ENCODE measurements at places on chromosomes 4 and X.

GRCh38 chrX:17242470-17242869 is 132.5 kb upstream of the NHS start:
- peak; percentile 52 for DNase-seq

- no peak for DNase-seq
Measured at GRCh38 chrX:40414335-40414734, 166.4 kb upstream of the ATP6AP2 start.

DNA sequence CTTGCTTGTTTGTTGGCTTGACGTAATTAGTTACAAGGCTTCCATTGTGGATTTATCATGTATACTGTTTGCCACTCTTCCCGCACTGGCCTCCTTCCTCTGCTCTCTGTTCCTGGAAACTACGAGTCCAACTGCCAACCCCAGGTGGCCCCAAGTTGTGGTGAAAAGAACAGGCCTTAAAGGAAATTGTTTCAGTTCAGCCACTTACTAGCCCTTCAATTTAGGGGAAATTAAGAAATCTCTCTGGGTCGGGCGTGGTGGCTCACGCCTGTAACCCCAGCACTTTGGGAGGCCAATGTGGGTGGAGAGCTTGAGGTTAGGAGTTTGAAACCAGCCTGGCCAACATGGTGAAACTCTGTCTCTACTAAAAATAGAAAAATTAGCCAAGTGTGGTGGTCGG is 28.0 kb downstream of the RBM47 start:
- DNase-seq: no peak

DNA sequence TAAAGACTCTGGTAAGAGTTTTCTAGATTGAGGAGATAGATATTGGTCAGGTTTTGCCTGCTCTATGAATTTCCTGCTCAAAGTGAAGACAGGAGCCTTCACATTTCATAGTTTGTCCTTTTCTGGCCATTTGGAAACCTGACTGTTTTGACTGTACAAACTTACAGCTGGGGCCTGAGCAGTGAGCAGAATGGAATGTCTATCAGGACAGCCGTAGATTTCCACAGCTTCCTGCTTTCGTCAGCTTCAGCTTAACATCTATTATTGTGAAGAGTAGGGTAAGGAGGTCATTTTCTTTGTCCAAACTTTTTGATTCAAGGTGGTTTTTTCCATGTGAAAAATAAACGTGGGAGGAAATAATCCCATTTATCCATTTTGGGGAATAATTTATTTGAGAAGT is 124.3 kb upstream of the DIPK2B start:
- no peak for DNase-seq

DNA sequence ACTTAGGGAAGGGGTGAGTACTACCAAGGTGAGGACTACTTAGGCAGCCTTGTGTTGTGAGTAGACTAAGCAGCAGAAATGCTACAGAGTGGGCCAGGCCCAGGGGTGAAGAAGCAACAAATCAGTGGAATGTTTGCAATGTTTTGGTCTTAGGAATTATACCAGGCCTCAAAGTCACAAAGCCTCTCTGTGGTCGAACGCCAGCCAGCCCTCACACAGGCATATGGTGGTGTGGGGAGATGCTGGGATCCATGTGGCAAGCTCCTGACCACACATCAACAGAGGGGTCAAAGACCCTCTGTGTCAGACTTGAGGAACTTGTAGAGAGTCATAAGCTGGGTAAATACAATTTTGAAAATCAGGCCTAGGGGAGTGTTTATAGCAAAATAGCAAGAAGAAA is 153.8 kb upstream of the KLF3 start:
- DNase-seq: no peak

DNA sequence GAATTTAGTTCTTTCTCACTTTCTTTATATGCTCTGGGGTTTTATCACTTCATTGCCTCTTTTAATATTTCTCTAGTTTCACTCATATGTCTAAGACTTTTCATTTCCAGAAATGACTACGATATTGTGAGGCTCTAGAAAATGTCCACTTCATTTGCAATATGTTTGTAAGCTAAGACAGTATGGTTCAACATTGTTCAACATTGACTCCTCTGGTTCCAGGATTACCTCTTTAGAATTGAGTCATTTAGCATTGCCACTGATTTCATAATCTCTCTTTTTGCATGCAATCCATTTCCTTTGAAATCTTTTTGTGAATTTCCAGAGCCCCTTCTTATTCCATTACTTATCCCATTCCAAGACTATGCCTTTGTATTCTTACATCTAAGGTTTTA is 32.3 kb downstream of the BBS12 start:
- no peak for DNase-seq

DNA sequence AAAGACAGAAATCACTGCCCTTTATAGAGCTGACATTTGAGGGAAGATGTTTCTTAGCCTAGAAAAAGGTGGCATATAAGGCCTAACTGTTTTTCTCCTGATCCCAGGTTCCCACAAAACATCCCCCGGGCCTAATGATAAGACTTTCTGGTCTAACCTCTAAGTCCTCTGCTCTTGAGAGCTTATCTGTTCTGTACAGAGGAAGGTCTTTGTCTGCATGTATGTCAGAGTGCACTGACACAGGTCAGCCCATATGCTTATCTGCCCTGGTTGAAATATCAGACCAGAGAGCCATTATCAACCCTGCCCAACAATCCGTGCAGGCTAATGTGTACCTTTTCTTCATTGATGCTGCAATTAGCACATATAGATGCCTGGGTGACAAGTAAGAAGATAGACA is 76.2 kb downstream of the ARHGEF9 start:
- no peak for DNase-seq

- DNase-seq: no peak
Measured at GRCh38 chr4:76584241-76585152, 149.5 kb downstream of the SHROOM3 start.

DNA sequence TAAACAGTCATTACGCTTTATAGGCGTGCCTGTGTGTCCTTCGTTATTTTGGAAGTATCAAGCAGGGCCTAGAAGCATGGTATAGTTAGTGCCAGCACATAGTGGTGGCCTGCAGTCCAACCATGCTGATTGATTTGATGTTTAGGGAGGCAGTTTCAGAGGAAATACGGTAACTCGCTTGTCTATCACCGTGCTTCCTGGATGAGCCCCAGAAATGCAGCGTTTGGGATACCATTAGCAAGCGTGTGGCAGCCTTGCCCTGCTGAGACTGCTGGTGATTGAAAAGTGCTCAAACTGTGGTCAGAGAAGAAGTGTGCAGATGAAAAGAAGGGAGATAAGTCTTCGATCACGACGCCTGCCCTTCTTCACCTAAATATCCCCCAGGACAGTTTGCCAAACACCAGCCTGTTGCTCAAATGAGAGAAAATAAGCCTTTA is 158.4 kb downstream of the CHIC2 start:
- DNase-seq: no peak

DNA sequence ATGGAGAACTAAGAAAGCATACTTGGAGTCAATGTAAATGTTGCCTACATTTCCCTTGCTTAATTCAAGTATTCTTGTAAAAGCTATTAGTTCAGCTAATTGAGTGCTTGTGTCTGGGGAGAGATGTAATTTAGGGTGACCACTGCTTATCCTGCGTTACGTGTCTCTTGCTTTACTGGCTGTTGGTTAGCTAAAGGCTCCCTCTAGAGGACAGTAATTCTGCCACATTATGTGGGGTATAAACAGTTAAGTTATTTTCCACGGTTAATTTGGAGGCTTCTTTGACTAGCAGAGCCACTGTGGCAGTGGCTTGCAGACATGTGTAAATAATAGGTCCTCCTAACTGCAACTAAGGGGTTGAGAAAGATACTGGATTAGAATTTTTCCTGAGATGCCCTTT is 25.3 kb upstream of the NAF1 start:
- DNase-seq: no peak

DNA sequence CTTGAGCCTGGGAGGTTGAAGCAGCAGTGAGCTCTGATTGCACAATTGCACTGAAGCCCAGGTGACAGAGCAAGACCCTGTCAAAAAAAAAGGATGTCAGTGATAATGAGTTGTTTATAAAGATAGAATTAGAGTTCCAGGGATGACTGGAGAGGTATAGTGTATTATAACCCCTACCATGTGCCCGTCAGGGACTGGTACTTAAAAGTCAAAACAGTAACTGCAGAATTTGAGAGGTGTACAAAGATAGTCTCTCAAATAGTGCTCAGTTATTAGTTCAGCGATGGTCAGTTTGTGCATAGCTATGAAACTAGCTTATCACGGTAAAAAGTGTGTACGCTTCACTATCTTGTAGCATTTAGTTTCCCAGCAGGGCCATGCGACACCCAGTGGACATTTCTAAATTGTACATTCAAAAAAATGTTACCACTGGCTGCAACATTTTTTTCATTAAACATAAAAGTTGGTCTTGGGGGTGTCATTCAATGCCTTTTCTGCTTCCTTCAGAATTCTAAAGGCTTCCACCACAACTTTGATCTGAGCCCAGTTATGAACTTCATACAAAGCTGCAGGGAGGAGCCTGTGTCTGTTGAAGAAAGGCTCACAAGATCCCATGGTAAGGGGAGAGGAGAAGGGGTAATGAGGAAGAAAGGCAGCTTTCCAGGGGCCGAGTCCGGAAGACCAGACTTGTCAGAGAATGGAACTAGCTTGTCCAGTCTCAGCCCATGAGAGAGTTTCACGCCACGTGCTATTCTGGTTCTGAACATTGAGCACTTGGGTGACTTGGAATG is 9.2 kb upstream of the GYG2 start:
- DNase-seq: no peak

- DNase-seq: no peak
Measured at GRCh38 chr4:16652732-16653305, 245.6 kb downstream of the LDB2 start.

DNA sequence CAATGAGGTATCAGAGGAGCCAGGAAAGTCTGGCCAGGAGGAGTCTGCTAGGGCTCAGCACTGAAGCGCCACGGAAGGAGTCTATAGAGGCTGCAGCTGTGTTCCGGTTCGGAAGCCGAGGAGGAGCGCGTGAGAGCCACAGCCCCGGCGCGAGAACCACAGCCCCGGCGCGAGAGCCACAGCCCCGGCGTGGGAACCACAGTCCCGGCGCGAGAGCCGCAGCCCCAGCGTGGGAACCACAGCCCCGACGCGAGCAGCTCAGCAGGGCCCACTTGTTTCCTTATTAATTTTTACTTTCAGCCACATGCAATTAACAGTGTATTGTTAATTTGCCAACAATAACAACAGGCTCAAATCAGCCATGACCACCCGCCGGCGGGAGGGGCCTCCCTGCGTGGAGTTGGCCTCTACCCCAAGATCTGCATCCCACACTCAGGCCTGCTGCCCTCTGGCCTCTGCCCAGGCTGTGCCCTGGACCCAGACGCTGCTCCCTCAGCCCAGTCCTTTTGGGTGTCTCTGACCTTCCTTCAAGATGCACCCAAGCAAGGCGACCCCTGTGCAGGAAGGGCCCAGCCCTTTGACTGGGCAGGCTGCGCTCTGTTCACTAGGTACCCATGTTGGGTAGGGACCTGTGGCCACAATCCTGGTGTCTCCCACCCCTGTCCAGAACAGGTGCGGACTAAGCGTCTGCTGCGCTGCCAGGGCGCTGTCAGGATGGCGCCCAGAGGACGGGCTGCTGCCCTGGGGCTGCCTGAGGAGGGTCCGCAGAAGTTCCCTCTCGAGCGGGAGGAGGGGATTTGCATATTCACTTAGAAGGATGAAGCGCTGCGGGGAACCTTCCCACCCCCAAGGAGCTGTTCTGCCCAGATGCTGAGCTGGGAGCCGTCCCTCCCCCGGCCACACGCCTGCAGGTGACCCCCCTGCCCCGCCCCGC is 113.8 kb downstream of the ADRA2C start:
- no peak for DNase-seq

- no peak for DNase-seq
Measured at GRCh38 chrX:39816871-39817731, 280.7 kb downstream of the BCOR start.

GRCh38 chrX:136766785-136767103 is 14.0 kb downstream of the ARHGEF6 start:
- DNase-seq: no peak

GRCh38 chr4:123068081-123068480 is 145.7 kb upstream of the NUDT6 start:
- DNase-seq: no peak

- peak; percentile 78 for DNase-seq
Measured at GRCh38 chr4:2843263-2843940, at the start of gene ADD1. Gene ADD1 (plus strand): TSS chr4:2843844. CDS start chr4:2875916, 32,072 bp downstream.

DNA sequence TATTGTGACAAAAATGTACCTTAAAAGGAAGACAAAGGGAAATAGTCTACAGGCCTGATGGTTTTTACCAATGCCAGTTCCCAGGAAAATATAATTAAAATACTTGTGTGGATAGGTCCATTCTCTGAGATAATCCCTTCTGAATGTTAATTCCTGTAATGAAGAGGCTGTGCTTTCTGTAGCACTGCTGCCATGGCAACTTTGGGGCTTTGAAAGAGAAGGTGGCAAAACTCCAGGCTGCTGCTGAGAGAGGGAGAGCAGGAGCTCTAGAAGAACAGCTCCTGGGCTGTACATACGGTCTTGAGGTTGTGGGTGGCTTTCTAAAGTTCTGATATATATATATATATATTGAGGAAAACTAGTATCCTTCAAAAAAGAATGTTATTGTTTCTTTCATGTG is 125.4 kb downstream of the PDLIM5 start:
- no peak for DNase-seq

DNA sequence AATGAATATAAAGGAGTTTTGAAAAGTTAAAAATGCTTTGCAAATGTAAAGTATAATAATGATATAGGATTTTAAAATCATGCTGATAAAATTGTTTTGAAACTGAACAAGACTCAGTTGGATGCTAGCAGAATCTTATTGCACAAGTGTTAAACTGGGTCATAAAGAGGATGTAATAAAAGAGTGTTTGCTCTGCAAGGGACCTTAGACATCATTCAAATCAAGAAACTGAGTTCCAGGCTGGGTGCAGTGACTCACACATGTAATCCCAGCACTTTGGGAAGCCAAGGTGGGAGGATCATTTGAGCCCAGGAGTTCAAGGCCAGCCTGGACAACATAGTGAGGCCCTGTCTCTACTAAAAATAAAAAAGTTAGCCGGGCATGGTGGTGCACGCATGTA is 27.5 kb upstream of the DUSP21 start:
- no peak for DNase-seq

DNA sequence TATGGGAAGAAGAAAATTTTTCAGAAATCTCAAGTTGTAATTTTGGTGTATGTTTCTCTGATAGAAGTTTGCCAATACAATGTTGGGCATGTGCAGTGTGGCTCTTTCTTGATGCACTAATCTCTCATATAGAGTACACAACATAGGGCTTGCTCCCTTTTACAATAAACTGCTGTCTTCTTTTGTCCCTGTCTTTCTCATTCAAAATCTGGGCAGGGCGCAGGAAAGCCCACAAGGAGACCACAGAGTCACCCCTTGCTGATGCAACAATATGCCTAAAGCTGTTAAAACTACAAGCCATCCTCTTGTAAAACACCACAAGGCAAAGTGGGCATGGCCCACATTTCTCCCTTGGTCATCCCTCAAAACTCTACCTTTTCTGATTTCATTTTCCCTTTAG is 63.4 kb upstream of the TBC1D9 start:
- DNase-seq: no peak

DNA sequence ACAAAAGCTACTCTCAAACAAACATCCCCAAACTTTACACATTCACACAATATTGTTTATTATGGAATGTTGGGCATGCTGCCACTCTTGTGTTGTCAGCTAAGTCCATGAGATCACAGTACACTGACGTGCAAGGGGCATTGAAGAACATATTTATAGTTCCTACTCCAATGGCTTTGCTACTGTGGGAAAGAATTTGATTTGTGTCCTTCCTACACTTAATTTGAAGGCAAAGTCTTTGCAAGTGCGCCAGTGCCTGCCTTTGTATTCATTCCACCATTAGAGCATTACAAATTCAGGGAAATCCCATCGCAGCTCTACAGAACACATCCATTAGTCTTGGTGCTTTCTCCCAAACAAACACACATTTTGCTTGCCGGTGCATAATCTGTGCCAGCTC is 45.4 kb upstream of the FTHL17 start:
- DNase-seq: no peak

Measured in NCI-H2107 (cell line).